ENCODE measurements at places on chromosomes 5 and 9.

GRCh38 chr5:73552642-73553041 is 12.8 kb downstream of the ANKRA2 start:
- DNase-seq = no peak

GRCh38 chr9:117250610-117251215 is 164.1 kb downstream of the ASTN2 start:
- no peak for DNase-seq

DNA sequence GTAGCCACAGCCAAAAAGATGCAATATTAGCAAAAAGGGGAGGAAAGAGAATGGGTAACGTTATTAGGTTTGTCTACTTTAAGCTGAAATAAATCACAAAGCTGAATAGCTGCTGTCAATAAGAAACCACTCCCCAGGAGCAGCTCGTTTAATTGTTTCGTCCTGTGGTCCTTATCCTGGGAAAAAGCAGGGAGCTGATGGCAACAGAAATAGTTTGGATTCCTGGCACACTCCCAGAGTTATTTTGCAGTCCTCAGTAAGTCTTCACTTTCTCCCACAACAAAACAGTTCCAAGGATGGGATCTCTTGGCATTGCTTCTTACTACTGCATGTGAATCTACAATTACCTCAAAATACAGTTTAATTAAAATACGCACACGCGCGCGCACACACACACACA is 28.8 kb downstream of the FRMD3 start:
- DNase-seq = no peak

- no peak for DNase-seq
Observed at GRCh38 chr5:54994628-54995027, 9.2 kb upstream of the ESM1 start.

- no peak for DNase-seq
Observed at GRCh38 chr5:74581988-74582365, 58.6 kb downstream of the ENC1 start.

DNA sequence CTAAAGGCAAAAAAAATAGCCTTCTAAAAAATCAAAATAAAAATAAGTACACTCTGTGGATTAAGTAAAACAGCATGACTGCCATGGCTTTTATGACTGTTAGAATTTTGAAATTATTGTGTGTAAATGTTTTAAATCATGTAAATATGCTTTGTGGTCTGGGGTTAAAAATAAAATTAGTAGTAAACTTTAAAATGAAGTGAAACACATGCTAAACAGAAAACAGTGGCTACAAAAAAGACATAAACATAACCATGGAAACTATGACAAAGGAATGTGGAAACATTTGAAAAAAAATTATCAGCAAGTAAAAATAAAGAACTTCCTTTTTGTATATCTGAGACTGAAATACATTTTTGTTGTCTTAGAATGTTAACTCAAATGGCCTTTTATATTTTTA is 134.5 kb upstream of the SPEF2 start:
- DNase-seq = no peak

DNA sequence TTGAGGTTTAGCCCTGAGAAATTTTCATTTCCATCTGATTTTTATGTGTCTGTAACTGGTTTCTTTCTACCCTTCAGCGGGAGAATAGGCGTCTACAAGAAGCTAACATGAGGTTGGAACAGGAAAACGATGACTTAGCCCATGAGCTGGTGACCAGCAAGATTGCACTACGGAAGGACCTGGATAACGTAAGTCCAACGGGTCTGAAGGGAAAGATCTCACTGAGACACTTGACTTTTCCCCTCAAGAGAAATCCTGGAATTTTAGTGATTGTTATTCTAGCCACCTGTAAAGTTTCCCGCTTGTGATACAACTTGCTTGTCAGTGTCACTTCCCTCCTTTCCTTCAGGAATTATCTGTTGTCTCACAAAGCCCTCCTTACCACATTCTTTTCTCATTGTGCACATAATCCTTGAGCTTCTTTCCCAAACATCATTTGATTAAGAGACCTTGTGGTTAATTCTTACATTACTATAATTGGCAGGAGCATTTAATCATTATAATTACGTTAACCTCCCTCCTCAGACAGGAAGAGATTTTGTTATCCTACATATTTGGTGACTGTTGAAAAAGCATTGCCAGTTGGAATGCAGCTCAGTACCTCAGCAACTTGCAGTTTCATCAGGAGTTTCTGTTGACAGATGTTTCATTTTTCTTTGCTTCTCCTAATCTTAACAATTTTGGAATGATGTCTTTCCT is 56.9 kb downstream of the GPR21 start:
- no peak for DNase-seq

GRCh38 chr9:37784291-37784615 is 611 bp downstream of the EXOSC3 start:
- DNase-seq = no peak

DNA sequence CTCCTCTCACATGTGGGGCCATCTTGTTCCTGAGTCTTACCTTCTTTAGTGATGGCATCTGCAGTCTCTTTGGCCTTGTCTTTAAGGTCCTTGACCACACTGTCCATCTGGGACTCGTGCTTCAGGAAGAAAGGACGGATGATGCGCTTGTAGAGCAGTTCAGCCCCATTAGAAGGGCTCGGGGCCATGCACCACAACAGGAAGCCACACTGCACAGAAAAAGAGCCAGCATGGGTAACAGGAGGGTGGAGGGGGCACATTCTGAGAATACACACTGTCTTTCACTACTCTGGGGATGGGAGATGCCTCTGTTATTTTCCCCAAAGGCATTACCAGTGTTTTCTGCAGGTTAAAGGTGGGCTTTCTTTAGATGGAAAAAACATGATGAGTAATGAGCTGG is 25.9 kb downstream of the SRP19 start:
- DNase-seq = no peak

DNA sequence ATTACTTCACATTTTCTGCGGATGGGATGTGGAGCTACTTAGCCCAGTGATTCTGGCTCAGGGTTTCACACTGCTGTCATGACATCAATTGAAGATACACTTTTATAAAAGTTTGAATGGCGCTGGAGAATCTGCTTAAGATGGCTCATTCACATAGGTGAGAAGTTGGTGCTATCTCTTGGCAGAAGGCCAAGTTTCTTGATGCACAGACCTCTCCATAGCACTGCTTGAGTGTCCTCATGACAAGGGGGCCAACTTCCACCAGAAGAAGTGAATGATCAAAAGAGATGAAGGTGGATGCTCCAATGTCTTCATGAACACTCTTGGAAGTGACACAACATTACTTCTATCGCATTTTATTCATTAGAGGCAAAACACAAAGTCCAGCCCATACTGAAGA is 403.7 kb upstream of the CCNG1 start:
- no peak for DNase-seq

GRCh38 chr5:174293481-174293880 is 248.0 kb downstream of the NSG2 start:
- no peak for DNase-seq

DNA sequence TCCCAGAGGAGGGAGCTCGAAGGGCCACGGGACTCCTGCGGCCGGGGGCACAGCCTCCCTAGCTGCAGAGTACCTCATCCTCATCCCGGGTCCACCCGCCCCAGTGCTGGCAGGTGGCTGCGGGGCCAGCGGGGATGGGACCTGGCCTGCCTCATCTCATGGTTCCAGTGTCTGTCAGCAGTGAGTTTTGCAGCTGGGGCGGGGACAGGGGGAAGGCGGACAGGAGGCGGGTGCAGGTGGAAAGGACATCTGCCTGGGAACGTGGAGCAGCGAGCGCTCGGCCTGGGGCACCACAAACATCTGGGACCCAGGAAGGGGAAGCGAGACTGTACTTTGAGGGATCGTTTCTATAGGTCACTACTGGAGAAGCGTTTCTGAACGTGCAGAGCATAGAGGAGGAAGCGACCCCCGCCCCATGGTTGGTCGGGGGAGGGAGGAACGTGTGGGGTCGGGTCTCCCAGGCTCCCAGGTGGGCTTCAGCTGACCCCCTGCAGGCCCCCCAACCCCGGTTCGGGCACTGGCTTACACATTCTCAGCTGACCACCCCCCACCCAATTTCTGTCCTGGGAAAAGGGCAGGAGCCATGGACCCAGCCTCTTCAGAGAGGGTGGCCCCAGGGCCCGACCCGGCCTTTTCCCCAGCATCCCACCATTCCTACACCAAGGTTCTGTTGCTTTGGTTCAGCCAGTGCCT is 56.5 kb upstream of the NOTCH1 start:
- no peak for DNase-seq

DNA sequence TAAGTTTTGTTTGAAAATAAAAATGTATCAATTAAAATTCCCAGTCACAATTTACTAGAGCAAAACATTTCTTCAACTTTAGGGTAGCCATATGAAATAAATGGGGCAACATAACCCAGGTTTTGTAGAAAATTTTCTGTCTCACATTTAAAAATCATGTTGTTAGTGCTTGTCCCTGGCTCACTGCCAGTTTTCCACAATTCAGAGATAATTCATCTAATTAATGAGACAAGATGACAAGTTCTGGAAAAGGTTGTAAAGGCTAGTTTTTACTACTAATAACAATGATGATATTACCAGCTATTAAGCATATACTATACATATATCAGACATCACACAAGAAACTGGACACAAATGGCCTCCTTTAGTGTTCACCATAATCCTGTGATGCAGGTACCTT is 45.9 kb downstream of the MEGF9 start:
- no peak for DNase-seq

- DNase-seq = no peak
Observed at GRCh38 chr5:111233052-111233374, 8.8 kb downstream of the CAMK4 start.

GRCh38 chr5:177475563-177476427 is 2.4 kb upstream of the DBN1 start:
- no peak for DNase-seq

- DNase-seq = no peak
Observed at GRCh38 chr5:136457390-136458013, 92.2 kb upstream of the TRPC7 start.

DNA sequence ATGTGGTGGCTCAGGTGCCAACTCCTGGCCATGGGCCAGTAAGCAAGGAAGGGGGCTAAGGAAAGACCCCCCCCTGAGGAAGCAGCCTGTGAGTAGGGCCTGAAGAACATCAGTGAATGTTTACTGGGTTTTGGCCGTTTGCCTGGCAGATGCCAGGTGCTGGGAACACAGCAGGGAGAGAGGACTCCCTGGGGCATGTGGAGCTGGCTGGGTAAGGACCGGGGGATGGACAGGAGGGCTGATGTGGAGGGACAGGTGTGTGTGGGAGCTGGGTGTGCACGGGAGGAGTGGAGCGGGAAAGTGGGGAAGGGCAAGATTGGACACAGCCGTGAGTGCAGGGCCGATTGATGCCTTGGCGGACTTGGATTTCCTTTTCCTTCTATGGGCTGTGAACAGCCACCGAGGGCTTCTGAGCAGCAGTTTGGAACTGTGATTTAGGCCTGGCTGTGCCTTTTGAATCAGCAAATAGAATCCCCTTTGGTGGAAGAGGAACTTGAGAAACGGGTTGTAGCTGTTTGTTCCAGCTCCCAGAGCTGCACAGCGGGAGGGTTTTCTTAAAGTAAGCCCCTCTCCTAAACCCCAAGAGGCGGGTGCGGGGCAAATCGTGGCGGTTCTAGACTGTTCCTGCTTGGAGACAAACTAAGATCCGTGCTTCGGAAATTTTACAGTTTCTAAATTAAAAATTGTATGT is 3.1 kb downstream of the HMCN2 start:
- no peak for DNase-seq

- no peak for DNase-seq
Observed at GRCh38 chr9:116312221-116312620, 158.6 kb downstream of the PAPPA start.

GRCh38 chr5:32098291-32098690 is 75.8 kb downstream of the GOLPH3 start:
- DNase-seq = no peak

DNA sequence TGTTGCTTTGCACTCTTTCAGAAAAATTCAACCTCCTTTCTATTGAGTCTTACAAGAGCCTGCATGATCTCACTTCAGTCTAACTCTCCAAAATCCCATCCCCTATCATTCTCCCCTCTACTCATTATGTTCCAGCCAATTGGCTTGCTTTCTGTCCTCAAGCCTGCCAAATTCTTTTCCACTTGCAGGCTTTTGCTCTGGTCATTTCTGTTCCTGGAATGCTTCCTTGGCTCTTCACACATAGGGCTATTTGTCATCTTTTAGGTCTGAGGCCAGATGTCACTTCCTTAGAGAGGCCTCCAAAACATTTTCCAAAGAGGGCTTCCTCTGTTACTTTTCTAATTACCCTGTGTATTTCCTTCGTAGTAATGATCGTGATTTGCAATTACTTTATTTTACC is 11.8 kb upstream of the CHD1 start:
- no peak for DNase-seq

DNA sequence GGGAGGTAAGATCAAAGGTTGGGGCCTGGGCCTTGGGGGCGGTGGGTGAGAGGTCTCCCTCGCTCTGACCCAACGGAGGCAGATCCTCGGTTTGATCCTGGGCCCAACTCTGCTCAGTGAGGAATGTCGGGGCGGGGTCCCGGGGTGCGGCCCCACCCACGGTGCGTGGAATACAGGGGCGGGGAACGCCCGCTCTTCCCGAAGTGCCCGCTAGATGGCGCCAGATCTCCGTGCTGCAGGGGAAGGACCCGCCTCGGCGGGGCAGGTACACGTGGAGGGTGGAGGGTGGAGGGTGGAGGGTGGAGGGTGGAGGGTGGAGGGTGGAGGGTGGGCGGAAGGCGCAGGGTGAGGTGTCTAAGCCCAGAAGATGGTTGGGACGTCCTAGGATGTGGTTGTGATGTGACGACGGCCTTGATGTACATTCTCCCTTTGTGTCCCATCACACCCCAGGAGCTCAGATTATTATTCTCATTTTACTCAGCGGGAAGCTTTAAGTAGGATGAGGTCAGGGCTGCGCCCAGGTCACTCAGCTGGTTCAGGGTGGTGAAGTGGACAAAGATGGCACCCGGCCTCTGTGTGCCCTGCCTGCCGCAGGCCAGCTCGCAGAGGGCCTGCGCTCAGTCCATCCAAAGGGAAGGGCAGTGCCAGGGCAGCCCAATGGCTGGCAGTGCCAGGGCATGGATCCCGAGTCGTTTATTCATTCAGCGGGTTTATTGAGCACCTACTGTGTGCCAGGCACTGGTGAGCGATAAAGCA is 9.4 kb upstream of the RPS14 start:
- peak; percentile 86 for DNase-seq

GRCh38 chr5:98933445-98934072 is 4.8 kb upstream of the CHD1 start:
- DNase-seq = peak; percentile 35

- DNase-seq = no peak
Observed at GRCh38 chr5:85132269-85132668, 747.6 kb upstream of the EDIL3 start.

DNA sequence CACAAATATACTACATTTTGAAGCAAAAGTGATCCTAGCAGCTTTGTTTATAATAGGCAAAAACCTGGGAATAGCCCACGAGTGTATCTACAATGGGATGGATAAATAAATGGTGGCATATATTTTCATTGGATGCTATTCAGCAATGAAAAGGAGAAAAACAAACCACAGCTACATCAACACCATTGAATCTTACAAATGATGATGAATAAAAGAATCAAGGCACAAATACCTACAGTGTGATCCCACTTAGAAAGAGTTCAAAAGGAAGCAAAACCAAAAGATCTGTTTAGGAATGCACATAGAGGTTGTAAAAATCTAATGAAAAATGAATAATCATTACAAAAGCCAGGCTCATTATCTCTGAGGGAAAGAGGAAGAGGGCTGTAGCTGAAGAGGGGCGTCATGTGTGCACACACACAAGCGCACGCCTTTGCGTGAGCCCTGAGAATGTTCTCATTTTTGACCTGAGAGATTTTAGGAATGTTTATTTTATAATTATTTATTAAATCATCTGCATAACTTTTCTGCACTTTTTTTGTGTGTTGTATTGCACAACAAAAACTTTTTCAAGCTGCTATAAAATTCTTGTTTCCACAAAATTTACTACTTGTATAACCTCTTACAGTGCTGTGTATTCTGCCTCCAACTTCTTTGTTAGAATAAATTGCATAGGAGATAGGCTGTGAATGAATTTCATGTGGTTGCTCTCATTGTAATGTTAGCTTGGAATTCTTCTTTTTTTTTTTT is 5.9 kb upstream of the RHOBTB3 start:
- DNase-seq = no peak

Measured in stimulated activated naive CD8-positive, alpha-beta T cell treated with anti-CD3 and anti-CD28 coated beads, Interleukin-15, amount 100 ng/mL, for 72 hours (primary cell).